ENCODE measurements at places on chromosomes 1 and 21. TPM values are rescaled to one million over a fixed set of nuclear protein-coding genes. Genes with fewer than 3 reads are reported as not detected.

- DNase-seq, result no peak
Measured at GRCh38 chr1:20279509-20279908, 11.2 kb upstream of the VWA5B1 start.

GRCh38 chr1:21497466-21498061 is 11.7 kb upstream of the ALPL start:
- DNase-seq, result no peak

IGSF3 gene
- total RNA-seq, result 41.5 TPM

LRRC39 gene
- total RNA-seq, result 1.1 TPM

All from progenitor cell of endocrine pancreas (in vitro differentiated cells).